Astrocyte of the cerebellum (primary cell): ENCODE measurements at places on chromosomes 12 and 14.

- DNase-seq = no peak
Measured at GRCh38 chr14:65438266-65438933, 25.9 kb downstream of the FUT8 start.

- DNase-seq = peak; percentile 26
Measured at GRCh38 chr14:80456209-80456608, 244.9 kb upstream of the DIO2 start.

DNA sequence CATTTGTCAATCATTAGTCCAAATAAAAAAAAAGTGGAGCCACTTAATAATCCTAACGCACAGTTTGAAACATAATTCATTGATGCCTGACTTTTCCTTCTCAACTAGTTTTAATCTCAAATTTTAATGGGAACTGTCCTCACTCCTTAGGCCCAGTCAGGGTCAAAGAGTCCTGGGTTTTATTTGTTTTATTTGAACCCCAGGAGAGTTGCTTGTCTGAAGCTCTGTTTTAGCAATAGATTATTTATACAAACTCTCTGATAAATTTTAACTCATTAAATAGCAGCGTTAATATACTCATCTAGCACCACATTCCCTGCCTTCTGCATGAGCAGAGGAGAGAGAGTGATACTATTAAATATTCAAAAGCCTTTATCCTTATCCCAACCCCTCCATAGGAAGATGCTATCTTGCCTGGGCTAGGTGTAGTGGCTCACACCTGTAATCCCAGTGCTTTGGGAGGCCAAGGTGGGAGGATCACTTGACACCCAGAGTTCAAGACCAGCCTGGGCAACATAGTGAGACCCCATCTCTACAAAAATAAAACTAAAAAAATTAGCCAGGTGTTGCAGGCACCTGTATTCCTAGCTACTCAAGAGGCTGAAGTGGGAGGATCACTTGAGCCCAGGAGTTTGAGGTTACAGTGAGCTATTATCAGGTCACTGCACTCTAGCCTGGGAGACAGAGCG is 14.5 kb upstream of the DUSP6 start:
- DNase-seq = no peak

- no peak for DNase-seq
Measured at GRCh38 chr12:6613015-6613775, 6.0 kb upstream of the CHD4 start.

- no peak for DNase-seq
Measured at GRCh38 chr12:109741286-109741969, 27.8 kb downstream of the FAM222A start.

DNA sequence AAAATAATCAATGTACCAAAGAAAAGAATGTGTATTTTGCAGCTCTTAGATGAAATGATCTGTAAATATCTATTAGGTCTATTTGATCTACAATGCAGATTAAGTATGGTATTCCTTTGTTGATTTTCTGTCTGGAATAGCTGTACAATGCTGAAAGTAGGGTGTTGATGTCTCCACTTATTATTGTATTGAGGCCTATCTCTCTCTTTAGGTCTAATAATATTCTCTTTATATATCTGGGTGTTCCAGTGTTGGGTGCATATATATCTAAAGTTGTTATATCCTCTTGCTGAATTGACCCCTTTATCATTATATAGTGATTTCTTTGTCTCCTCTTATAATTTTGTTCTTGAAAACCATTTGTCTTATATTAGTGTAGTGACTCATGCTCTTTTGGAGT is 885.5 kb upstream of the FOXG1 start:
- no peak for DNase-seq

- no peak for DNase-seq
Measured at GRCh38 chr12:19539836-19540235, 100.5 kb downstream of the AEBP2 start.

- no peak for DNase-seq
Measured at GRCh38 chr14:22070119-22070982, 396.7 kb upstream of the OR4E1 start.

GRCh38 chr14:69767369-69767999 is 542 bp downstream of the SRSF5 start:
- peak; percentile 76 for DNase-seq

DNA sequence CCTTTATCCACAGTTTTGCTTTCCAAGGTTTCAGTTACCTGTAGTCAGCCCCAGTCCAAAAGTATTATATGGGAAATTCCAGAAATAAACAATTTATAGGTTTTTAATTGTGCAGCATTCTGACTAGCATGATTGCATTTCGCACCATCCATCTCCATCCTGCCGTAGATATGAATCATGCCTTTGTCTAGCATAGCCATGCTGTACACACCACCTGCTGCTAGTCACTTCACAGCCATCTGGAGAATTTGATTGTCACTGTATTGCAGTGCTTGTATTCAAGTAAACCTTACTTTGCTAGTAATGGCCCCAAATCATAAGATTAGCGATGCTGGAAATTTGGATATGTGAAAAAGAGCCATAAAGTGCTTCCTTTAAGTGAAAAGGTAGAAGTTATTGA is 36.0 kb downstream of the MUCL1 start:
- DNase-seq = no peak

GRCh38 chr14:84409435-84409834 is 1120.5 kb upstream of the FLRT2 start:
- DNase-seq = no peak

DNA sequence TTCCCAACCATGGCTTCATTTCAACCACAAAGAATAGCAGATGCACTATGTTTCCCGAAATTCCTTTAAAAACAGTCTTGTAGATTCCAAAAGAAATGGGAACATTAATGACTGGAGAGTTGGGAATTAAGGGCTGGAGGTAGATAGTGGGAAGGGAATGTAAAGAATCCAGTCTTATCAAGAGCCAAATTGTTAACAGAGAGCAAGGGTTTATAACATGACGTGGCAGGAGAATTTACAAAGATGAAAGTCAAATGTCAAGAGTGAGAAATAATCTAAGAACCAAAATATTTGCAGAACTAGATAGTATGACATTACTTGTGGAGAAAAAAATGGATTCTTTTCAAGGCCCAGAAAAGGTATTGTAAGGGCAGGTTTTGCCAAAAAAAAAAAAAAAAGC is 200.9 kb downstream of the GRIN2B start:
- no peak for DNase-seq

- DNase-seq = peak; percentile 60
Measured at GRCh38 chr12:112349431-112349830, 32.8 kb downstream of the HECTD4 start.

DNA sequence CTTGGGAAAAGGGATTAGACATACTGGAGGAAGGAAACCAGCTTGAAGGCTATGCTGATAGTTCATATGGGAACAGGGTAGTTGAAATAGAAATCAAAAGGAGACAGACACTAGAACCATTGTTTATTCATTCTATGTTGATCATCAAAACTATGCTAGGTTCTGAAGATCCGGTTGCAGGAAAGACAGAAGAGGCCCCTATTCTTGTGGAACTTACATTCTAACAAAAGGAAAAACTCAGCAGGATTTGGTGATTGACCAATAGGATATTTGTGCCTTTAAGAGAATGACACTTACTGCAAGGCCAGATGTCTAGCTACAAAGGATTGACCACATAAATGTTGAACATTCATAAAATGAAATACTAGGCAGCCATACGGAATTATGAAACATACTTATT is 179.2 kb downstream of the AKAP6 start:
- no peak for DNase-seq

- no peak for DNase-seq
Measured at GRCh38 chr12:15892645-15893259, 10.6 kb downstream of the STRAP start.

GRCh38 chr12:10179776-10180181 is 947 bp downstream of the TMEM52B start:
- no peak for DNase-seq

DNA sequence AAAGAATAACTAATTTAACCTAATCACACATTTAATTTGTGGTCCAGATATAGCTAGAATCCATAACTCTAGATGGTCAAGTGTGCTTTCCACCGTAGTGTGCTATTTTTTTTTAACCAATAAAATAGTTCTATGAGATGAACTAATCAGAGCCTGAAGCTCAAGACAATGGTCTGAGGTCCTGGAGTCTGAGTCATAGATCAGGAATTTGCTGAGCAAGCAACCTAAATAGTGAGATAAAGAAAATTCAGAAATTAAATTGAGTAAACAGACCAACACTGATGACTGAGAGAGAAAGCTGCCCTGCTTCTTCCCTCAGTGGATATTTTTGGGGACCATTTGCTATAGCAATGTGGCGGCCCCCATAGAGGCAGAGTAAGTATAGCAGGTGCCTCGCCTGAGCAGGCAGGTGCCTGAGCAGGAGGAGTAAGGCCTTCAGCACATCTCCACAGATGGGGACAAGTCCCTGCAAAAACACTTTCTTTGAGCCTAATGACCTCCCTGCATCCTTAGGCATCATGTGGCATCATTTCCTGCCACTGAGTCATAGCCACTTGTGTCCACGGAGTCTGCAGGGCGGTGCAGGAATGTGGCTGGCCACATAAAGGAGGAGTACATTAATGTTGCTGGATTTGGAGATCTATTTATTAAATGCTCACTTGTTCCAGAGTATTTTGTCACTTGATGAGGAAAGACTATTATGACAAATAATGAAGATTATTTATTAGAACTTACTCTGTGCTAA is 13.9 kb upstream of the CLEC4E start:
- peak; percentile 39 for DNase-seq

GRCh38 chr12:111156304-111156703 is 212.6 kb downstream of the PHETA1 start:
- no peak for DNase-seq

GRCh38 chr12:32148372-32148771 is 41.7 kb downstream of the BICD1 start:
- DNase-seq = no peak

DNA sequence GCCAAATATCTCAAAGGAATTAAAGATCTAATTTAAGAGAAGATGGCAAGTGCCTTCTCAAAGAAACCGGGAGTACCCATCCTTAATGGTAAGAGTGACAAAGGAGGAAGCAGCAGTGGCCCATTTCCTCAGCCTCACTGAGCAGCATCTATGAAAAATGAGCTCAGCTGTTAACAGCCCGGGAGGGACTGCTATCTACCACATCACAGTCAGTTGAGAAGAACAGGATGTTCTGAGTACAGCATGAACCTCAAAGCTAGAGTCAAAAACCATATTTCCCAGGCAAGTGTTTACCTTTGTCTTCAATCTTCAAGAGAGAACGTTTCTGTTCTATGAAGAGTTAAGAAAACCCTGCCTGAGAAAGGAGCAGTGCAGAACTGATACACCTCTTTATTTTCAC is 115.0 kb downstream of the BTG1 start:
- no peak for DNase-seq

- no peak for DNase-seq
Measured at GRCh38 chr12:123532808-123533649, 490 bp downstream of the RILPL1 start.

DNA sequence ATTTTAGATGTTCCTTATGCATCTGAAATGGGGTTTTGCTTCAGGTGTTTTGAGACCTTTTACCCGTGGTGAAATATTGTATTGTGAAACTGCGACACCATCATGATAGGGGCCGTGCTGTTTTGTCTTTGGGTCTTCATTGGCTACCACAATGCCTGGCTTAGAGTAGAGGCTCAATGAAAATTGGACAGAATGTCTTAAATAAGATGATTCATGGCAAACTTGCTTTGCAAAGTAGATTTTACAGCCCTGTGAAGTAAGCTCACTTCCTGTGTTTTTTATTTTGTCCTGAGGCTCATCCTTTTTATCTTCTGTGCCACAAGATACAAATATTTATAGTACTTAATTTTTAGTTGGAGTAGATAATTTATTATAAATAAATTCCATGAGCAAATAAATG is 111.3 kb upstream of the FRMD6 start:
- DNase-seq = no peak

DNA sequence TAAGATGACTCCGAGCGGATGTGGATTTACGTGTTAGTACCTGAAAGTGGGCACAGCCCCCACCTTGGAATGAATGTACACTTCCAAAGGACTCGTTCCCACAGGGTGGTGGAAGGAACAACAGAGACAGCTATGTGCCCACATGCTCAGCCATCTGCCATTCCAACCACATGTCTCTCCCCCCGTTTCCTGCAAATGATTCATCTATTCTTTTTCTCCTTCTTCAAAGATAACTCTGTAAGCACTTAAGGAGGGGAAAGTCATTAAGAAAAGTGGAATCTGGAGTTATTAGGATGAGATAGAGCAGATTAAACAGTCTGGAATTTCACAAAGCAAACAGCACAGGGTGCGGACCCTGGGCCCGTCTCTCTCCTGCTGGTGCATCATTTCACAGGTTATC is 18.5 kb upstream of the DUSP6 start:
- DNase-seq = no peak

DNA sequence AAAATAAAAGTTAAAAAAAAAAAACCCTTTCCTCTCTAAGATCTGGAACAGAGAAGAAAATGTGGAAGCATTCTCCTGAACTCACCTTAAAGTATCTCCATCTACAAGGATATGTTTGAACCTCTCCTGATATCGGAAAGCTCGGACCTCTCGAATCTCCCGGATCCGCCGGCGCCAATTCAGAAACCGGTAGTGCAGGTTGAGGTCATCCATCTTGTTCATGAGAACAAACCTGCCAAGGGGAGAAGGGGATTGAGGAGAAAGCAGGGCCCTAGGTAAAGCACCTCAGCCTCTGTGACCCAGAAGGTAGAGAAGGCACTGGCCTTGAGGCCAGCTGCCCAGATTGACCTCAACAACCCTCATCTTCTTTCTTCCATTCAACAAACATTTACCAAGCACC is 2.2 kb downstream of the SPRYD3 start:
- no peak for DNase-seq

- no peak for DNase-seq
Measured at GRCh38 chr12:13117029-13117428, 13.6 kb upstream of the GSG1 start.

GRCh38 chr14:70789961-70790360 is 19.4 kb downstream of the MAP3K9 start:
- no peak for DNase-seq

DNA sequence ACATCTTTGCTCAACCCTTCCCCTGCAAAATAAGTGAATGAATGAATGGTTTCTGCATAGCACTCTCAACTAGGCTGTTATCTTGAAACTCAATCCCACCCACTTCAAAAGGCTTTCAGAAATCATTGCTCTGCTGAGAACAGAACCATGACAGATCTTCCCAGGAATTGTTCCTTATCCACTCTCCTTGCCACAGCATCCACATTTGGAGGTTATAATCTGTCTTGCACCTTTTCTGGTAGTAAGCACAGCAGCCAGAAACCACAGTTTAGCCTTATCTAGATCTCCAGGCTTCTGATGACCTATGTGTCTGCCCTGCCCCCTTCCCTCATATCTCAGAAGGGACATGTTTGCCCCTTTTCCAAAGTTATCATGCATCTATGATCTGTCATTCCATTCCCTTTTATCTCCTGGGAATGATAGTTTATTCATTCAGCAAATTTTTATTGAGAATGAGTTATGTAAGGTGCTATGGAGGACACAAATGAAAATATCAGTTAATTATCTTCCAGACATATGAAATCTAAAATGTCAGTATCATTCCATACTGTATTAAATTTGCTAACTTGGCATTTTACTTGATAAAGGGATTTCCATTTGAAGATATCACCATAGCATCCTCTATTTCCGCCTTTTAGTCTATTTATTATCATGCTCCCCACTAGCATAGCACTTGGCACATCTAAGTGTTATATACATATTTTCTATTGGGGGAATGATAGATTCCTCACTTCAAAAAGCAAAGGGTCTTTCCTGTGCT is 21.4 kb downstream of the LGR5 start:
- DNase-seq = no peak

- DNase-seq = no peak
Measured at GRCh38 chr14:31154956-31155355, 52.6 kb downstream of the HECTD1 start.
